ENCODE measurements at places on chromosomes 6 and 20.

- no peak for DNase-seq
Measured at GRCh38 chr20:38075161-38075998, 41.8 kb downstream of the RPRD1B start.

DNA sequence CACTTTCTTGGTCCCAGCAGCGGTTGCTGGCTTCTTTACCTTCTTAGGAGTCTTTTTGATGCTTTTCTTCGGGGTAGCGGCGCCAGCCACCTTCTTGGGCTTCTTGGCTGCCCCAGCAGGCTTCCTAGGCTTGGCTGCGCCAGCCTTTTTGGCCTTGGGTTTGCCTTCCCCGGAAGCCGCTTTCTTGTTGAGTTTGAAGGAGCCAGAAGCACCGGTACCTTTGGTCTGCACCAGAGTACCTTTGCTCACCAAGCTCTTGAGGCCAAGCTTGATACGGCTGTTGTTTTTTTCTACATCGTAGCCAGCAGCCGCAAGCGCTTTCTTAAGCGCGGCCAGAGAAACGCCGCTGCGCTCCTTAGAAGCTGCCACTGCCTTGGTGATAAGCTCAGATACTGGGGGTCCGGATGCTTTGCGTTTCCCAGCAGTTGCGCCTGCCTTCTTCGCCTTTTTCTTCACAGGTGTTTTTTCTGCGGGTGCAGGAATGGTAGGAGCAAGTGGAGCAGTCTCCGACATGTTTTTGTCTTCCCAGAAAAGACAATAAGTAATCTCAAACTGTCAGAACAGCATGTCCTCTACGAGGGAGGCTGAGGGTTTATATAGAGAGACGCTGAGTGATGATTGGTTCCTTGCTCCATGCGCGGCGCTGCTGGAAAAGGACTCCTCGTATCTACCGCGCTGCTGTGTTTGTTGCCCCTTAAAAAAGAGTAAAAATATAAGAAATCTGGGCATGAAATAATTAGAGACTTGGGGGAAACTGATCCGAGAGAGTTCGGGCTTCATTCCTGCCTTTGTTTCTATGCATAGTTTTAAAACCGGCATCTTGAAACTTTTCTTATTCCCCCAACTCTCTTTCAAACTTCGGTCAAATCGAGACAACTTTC is 130.3 kb upstream of the BTN3A2 start:
- DNase-seq: no peak

GRCh38 chr20:16749573-16749972 is 1.4 kb downstream of the OTOR start:
- no peak for DNase-seq

DNA sequence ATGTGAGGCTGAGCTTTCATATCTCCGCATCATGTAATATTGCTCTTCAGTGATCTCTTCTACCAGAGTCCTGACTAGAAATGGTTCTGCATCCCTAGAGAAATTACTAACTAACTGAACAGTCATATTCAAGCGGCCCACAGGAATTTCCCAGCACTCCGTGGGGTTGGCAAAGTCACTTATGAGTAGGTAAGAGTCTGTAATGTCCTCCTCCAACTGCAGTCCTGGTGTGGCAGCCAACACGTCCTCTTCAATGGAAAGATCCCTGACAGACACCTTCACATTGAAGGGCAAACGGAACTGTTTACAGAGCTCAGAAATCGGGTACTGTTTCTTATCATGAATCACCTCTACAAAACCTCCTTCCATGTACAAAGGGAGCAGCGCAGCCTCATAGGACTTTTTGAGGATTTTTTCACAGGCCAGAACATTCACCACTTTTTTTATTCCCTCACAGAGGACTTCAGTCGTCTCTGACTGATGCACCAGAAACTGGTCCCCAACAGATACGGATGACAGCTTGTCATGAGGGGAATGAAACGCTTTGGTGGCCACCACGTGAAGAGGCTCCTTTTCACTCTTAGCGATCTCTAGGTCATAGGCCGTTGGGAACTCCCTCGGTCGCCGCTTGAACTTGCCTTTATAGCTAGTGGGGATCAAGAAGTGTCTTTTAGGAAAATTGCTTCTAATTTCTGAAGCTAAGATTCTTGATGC is 87.7 kb downstream of the THEMIS start:
- DNase-seq: no peak

- no peak for DNase-seq
Measured at GRCh38 chr6:33505548-33506370, 51.4 kb downstream of the ZBTB9 start.
